CD4-positive, alpha-beta memory T cell (primary cell): ENCODE measurements at places on chromosomes 6 and 20.

DNA sequence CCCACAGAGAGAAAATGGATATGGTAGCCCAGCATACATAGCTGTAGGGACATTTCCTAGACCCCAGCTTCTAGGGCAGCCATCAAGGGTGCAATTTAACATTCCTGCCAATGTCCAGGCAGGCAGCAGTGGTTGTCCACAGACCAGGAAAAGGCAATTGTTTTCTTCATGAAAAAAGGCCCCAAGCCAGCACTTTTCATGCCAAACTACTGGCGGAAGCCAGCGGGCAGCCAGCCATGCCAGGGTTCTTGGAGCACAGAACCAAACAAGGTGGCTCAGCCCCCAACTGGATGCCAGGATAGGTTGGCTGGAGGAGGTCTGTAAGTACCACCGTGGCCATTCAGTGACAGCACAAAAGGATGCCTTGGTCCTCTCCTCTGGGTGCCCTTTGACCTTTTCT lies 94.6 kb downstream of the BANF2 start:
- DNase-seq: no peak

GRCh38 chr20:35226884-35227681 lies 593 bp downstream of the MMP24 start:
- peak; percentile 25 for DNase-seq

DNA sequence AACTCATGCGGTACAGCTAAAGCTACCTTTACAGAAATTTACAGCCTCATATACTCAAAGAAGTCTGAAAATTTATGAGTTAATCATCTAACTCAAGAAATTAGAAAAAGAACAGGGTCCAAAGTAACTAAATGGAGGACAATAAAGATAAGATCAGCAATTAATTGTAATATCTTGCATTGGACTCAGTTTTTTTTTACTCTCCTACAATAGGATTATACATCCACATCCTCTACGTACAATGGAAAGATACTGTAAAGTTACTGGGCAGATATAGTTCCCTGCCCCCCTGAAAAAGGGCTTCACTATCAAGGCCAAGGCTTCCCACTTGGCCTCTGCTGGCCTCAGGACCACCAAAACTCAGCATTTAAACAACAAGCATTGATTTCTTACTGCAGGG lies 31.5 kb upstream of the MOCS1 start:
- no peak for DNase-seq

GRCh38 chr20:1241456-1241855 lies 15.6 kb downstream of the RAD21L1 start:
- DNase-seq: no peak

GRCh38 chr20:24577271-24577909 lies 108.0 kb downstream of the SYNDIG1 start:
- no peak for DNase-seq

DNA sequence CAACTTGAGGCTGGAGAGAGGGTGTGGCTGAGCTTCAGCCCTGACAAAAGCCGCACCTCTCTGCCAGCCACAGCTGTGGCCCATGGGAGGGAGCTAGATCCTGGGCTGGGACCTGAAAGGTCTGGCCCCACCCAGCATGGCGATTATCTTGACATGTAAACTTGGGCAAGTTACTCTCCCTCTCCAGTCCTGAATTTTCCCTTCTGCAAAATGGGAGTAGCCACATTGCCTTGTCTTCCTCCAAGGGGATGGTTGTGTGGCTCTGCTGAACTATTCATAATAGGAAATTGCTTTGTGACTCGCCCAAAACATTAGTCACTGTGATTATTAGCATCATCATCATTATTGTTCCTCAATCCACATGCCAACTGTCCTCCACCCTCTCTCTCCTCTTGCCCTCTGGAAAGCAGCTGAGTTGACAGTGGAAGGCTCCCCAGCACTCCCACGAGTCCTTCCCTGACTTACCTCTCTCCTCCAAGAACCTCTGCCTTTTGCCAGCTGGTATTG lies 23.0 kb upstream of the RBPJL start:
- DNase-seq: no peak

- peak; percentile 57 for DNase-seq
Measured at GRCh38 chr6:118283766-118284165, 264.3 kb upstream of the PLN start.

GRCh38 chr6:123804014-123804786 lies 535 bp downstream of the NKAIN2 start:
- no peak for DNase-seq

DNA sequence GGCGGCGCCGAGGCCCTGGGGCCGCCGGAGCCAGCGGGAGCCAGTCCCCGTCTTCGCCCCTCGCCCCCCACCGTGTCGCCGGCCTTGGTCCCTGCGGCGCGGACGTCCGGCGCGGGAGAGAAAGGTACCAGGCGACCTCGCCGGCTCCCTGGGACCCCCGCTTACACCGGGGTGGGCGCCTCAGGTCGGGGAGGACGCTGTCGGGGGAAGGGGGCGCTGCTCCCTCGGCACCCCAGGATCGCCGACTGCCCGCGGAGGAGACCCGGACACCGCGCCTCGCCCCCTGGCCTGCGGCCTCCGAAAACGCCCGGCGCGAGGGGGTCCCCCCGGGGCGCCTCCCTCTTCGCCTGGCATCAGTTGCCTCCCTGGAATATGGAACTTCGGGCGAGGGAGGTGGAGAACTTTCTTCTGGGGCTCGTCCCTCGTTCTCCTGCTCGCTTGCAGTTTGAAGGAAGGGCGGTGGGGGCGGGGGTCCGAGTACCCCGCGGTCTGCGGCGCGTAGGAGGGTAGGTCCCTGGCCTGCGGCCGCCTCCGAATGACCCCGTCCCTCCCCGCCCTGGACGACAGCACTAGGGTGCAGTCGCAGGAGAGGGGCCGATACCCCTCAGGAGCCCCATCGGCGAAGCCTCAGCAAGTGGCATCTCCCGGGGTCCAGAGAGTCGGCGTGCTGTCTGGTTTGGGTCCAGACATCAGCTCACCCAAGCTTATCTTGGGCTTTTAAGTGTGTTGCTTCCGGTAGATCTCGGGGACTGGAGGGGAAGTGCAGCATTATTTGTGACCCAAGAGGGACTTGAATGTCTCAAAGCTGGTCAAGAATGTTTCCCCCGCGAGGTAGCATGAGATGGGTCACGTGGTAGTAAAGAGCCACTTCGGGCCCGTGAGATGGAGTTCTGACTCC lies 549 bp downstream of the ANKRD6 start:
- DNase-seq: peak; percentile 23

DNA sequence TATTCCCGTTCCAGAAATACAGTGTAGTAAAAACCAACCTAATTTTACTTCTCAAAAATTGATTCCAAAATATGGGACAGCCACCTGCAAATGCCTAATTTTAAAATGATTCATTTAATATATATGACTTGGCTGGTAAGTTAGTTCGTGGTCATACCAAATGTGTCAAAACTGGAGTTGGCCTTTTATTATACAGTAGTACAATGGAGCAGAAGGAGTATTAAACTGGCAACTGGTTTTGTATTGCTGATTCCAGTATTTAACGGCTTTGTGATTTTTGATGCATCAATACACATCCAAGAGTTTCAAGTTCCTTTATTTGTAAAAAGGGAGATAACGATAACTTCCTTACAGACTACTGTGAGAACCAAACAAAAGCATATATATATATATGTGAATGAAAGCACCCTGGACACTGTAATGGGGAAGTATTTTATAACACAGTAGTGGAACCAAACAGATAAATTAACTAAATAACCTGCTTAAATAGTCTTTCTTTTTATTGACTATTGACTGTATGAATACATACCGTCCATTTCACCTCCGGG lies 24.8 kb downstream of the SAMHD1 start:
- no peak for DNase-seq

DNA sequence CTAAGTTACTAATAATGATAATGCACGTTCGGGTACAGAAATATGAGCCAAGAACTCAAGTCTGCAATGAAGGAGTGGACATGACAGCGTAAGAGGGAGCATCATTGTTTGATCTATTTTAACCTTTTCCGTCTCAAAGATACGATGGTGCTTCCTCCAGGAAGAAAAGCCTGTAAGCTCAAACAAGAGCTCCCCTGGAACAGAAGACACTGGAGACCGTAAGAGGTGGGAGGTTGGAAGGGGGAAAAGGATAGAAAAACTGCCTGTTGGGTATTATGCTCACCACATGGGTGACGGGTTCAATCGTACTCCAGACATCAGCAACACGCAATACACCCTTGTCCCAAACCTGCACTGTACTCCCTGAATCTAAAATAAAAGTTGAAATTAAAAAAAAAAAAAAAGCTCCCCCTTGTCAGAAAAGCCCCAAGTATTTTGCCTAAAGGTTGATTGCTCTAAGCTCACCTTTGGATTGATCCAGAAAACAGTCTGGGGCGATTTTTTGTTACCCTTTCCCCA lies 180.5 kb downstream of the TRIM27 start:
- no peak for DNase-seq

DNA sequence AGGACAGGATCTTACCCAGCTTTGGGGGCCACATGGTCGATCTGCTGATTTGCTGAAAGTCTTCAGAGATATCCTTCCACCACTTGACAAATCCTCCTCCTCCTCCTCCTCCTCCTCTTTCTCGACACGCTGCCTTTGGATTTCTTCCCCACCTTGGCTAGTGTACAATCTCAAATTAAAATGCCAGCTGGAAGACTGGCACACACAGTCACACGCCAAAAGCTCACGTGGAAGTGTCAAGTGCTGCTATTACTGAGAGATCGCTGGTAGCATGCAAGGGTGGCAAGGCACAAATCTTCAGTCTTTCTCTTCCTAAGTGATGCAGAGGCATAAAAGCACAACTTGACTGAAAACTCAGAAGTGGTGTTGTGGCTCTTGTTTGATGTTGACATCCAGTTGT lies 35.3 kb downstream of the GPR6 start:
- DNase-seq: no peak

- DNase-seq: no peak
Measured at GRCh38 chr6:148239801-148240460, 102.7 kb upstream of the SASH1 start.

DNA sequence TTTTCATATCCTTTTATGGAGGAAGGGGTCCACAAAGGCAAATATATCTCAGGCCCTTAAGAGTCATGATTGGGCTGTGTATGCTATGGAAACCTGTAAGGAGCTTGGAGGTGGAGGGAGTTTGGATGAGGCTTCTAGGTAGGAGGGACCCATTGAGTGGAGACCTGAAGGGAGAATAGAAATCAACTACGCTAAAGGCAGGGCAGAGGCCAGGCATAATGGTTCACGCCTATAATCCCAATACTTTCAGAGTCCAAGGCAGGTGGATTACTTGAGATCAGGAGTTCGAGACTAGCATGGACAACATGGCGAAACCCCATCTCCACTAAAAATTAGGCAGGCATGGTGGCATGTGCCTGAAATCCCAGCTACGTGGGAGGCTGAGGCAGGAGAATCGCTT lies 34.4 kb upstream of the ZNF217 start:
- no peak for DNase-seq

DNA sequence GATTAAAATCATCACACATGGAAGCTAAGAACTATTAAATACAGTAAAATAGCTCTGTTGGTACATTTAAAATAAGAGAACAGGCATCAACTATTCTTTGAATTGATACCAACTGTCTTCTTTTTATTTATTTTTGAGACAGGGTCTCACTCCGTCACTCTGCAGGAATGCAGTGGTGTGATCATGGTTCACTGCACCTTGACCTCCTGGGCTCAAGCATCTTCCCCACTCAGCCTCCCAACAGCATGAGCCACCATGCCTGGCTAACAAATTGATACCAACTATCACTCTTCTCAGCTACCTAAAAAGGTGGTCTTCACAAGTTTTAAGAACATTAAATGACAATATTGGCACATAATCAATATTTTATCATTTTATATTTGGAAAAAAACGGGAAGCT lies 7.8 kb upstream of the PNISR start:
- DNase-seq: no peak

DNA sequence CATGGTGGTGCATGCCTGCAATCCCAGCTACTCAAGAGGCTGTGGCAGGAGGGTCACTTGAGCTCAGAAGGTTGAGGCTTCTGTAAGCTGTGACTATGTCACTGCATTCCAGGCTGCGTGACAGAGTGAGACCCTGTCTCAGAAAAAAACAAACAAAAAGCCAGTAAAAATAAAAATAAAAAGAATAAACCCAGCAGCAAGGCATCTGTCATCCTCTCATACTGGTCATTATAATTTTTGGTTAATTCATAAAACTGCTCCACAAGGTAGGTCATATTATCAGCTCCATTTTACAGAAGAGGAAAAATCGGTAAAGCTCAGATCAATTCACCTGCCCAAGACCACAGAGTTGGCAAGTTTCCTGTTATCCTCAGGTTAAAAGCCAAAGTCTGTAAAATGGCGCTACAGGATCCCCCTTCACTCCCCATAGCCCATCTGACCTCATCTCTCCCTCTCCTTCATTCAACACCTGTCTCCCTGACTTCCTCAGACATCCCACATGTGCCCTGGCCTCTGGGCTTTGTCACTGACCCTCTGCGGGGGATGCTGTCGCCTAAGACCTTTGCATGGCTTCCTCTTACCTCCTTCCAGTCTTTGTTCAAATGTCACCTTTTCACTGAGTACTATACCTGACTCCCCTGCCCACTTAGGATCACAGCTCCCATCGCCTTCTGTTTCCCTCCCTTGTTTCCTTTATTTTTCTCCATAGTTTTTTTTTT lies 213.2 kb upstream of the ZNF217 start:
- no peak for DNase-seq

- no peak for DNase-seq
Measured at GRCh38 chr6:167329014-167329413, 4.1 kb downstream of the TTLL2 start.

DNA sequence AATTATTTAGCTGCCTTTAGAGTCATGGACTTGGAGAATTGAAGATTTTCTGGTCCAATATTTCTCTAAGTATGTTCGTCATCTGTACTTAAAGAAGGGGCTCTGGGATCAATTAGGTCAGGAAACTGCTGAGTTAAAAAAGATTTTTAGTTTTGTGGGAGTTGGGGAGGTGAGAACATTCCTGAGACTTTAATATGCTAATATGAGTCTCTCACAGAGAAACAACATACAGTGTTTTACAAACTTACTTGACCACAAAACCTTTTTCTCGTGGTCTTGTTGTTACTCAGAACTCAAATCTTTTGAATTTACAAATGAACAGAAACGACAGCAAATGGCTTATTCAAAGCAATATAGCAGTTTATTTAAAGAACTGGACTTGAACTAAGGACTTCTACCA lies 67.9 kb downstream of the LIN28B start:
- DNase-seq: no peak

DNA sequence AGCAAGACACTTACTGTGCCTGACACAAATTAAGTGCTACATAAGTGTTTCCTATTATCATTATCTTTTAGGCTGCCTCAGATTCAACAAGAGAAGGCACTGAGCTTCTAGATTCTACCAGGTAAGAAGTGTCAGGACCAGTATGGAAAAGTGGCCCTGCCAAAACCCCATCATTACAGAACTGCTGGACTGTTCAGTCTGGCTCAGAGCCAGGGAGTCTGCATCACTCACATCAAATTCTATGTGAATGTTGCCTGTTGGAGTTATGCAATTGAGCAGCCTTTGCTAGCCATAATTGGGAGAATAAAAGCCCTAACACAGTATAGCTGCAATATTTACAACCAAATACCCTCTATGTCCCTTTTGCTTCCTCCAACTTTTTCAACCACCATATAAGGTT lies 70.9 kb downstream of the ATG5 start:
- DNase-seq: no peak
